ENCODE measurements at places on chromosomes 5 and 9.

GRCh38 chr5:149207831-149208230, 63.8 kb upstream of the AFAP1L1 start:
- peak; percentile 52 for DNase-seq

DNA sequence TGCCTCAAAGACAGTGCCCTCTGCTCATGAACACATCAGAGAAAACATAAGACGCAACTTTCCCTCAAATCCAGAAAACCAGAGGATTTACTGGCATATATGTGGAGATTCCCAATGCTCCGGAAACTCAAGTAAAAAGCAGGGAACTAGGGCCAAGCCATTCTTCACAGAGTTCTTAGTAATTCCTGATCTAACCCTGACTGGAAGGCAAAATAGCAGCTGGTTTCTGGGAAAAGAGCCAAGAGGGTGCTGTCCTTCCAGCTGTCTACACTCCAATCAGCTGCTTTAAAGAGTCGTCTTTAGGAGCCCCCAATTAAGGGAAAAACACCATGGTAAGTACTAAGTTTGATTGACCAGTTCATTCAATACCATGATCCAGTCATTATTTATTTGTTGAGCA, 49.6 kb downstream of the GNA14 start:
- no peak for DNase-seq

DNA sequence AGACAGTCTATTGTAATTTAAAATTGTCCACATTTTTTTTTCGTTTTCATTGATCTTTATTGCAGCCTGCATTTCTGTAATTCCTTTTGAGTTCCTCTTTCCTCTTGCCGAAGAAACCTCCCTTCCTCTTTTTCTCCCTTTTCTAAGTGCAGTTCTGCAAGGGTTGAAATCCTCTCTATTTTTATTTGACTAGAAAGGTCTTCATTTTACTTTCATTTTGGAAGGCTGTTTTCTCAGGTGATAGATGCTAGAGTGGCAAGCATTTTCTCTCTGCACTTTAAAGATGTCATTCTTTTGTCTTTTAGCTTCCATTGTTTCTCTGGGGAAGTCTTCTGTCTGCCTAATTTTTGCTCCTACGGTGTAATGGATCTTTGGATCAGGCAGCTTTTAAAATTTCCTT, 248.5 kb downstream of the SMARCA2 start:
- peak; percentile 54 for DNase-seq

DNA sequence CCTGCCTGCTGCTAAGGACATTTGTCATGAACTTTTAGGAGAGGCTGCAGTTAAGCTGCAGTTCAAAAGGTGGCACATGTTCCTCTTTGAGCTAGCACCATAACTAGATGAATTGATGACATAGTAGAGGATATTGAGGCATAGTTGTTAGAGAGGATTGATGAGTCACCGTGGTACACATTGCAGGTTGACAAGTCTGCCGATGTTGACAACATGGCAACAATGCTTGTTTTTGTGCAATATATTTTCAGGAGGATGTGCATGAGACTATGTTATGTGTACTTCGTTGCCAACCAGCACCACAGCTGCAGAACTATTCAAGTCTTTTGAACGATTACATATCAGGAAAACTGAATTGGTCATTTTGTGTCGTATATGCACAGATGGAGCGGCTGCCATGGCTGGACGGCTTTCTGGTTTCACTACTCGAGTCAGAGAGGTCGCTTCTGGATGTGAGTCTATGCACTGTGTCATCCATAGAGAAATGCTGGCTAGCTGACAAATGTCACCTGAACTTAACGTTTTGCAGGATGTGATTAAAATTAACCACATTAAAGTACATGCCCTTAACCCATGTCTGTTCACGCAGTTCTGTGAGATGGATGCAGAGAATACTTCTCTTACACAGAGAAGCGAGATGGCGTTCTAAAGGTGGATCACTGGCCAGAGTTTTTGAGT, 24.2 kb downstream of the ANP32B start:
- DNase-seq = no peak

DNA sequence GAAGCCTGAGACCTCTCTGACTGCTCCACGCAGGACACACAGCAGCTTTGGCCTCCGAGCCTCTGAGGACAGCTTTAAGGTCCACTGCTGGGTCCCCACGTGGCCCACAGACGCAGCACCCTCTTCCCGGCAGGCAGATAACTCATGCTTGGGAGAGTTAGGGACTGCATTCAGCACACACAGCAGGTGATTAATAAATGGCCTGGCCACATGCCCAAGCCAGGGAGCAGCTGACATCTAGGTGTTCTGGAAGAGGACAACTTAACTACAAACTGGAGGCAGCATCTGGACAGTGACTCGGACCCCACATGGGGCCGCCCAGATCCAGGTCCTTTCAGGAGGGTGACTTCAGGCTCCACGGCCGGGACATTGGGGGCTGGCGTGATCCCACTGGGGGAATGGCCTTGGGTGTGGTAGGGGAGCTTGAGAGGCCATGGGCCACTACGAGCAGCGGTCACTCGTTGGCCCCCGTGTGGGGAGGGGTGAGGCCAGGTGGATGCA, 11.3 kb downstream of the NINJ1 start:
- no peak for DNase-seq

DNA sequence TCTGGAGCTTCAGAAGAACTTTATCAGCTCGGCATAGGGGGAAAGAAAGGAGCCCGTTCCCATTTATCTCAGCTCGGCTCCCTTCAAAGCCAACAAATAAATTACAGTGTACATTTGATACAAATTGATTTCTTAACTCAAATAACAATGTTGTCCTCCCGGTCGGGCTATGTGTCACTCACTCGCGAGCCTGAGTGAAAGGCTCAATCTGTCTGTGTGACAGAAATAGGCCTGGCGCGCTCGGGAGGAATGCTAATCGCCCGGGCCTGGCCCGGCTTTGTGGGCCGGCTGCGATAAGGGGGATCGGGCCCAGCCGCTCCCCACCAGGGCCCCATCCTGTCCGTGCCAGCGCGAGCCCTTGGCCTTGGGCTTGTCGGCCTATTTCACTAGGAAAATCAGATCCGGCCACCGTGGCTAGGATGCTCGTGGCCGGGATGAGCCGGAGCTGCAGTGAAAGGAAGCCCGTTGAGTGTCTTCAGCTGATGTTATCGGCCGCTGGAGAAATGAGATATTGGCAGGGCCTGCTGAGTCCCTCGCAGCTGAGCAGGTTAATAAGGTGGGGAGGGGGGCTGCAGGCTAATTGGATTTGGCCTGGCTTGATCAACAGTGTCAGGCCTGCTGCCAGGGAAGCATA, 258.7 kb downstream of the IRX1 start:
- no peak for DNase-seq

- peak; percentile 81 for DNase-seq
Measured at GRCh38 chr9:8633784-8634183, 834.2 kb upstream of the DMAC1 start.

DNA sequence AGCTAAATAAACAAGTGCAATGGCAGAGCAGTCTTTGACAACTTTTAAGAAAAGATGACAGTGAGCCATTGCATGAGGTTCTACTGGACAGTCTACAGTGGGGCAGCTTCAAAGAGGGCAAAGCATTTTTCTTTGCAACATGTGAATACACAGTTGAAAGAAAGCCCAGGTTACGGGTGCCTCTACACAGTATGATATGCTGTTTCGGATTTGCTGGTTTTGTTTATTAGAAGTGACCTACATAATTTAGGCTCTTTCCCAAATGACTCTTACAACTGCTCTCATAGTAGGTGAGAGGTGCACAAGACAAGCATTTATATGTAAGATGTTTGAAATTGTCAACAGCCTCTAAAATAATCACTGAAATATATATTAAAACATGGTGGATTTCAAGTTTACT, 62.4 kb downstream of the MEF2C start:
- DNase-seq = no peak

GRCh38 chr5:80238778-80239679, 16.8 kb downstream of the SERINC5 start:
- peak; percentile 82 for DNase-seq

DNA sequence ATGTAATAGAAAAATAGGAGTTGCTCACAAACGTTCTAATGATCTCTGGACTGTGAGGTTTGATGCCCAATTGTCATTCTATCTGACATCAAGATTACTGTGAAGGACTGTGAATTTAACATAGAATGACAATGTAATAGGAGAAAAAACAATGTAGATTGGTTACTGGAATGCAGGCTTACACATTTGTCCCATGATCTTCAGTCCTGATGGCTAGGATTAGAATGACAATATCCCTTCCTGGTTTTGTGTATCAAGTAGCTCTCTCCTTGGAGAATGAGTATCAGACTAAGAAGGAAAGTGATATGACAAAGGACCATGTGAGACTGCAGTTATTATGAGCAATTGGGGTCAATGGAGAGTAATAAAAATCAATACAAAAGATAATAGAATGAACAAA, 862.2 kb upstream of the C9orf72 start:
- DNase-seq = no peak

- DNase-seq = peak; percentile 85
Measured at GRCh38 chr9:38008168-38009034, 60.6 kb downstream of the SHB start.

DNA sequence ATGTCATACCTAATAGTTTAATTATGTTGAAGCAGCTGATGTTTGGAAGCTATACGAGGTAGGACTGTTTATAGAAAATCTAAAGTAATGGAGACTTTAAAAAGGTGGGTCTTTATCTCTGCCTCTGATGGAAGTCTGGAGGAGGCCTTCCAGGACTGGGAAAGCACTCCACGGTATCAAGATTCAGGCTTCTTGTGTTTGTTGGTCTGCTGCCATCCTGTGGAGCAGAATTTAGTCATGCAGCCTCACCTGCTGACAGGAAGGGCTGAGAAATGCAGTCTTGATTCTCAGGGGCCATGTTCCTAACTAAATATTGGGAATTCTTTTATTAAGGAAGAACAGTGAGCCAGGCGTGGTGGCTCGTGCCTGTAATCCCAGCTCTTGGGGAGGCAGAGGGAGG, 15.9 kb downstream of the SPDL1 start:
- no peak for DNase-seq

GRCh38 chr5:1878050-1878849, 4.5 kb downstream of the IRX4 start:
- DNase-seq = no peak

- DNase-seq = no peak
Measured at GRCh38 chr5:72402381-72402890, 82.3 kb downstream of the PTCD2 start.

- no peak for DNase-seq
Measured at GRCh38 chr5:66660396-66660795, 64.2 kb downstream of the MAST4 start.

DNA sequence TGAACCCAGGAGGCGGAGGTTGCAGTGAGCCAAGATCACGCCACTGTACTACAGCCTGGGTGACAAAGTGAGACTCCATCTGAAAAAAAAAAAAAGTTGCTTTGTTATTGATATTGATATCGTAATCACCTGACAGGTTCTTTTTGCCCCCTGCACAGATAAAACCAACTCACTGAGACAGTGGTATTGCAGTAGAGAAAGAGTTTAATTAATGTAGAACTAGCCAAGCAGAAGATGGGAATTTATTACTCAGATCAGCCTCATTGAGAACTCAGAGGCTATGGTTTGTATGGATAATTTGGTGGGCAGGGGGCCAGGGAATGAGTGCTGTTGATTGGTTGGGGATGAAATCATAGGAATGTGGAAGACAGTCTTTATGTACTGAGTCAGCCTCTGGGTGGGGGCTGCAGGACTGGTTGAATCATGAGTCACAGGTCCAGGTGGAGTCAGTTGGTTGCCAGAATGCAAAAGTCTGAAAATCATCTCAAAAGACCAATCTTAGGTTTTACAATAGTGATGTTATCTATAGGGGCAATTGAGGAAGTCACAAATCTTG, 35.8 kb upstream of the MEGF10 start:
- DNase-seq = no peak

- DNase-seq = no peak
Measured at GRCh38 chr9:71770170-71770569, 1.9 kb upstream of the CEMIP2 start.

DNA sequence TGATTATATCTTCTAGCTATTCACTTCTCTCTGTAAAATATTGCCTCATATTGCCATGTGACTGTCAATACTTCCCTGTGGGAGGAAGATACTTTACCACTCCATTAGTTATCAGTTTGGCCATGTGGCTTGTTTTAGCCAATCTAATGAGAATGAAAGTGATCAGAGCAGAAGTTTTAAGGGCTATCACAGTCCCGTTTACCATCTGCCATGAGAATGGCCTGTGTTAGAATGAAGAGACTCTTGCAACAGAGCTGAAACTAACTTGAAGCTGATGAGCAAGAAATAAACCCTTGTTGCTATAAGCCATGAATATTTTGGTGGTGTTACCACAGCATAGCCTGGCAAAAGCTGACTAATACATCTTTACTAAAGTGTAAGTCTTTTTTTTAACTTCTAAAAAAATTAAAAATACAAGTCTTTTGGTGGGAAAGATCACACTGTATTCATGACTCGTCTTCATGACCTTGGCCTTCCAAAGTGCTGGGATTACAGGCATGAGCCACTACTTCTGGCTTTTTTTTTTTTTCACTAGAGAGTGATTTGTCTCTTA, 68.0 kb upstream of the CTNNA1 start:
- peak; percentile 60 for DNase-seq

- no peak for DNase-seq
Measured at GRCh38 chr5:159030357-159030756, 69.4 kb downstream of the EBF1 start.

DNA sequence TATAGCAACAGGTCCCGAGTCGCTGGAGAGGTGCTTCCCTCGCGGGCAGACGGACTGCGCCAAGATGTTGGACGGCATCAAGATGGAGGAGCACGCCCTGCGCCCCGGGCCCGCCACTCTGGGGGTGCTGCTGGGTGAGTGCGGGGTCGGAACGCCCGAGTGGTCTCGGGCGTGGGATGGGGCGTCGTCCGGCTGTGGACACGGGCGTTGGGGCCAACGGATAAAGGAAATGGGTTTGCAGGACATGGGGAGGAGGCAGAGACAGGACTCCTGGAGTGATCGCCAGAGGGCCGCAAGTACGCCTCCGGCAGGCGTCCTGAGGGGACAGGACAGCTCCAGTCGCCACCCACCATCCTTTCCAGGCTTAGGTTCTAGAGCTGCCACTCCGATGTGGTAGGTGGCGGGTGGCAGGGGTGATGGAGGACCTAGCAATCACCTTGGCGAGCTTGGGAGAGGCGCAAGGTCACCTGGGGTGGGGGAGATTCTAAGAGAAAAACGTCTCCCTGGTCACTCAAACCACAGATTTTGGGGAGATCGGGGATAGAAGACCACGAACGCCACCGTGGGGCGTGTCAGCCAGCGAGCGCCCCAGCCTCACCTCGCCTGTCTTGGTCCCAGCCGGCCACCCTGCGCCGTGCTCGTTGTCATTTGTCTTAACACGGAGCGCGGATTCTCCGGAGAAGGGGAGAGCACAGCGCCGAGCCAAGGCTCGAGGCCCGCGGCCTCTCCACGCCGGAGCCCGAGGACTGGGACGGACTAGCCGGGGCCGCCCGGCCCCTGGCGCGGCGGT, 922 bp downstream of the LMX1B start:
- peak; percentile 33 for DNase-seq
